Mammary epithelial cell (primary cell): ENCODE measurements at places on chromosomes 7 and 10.

DNA sequence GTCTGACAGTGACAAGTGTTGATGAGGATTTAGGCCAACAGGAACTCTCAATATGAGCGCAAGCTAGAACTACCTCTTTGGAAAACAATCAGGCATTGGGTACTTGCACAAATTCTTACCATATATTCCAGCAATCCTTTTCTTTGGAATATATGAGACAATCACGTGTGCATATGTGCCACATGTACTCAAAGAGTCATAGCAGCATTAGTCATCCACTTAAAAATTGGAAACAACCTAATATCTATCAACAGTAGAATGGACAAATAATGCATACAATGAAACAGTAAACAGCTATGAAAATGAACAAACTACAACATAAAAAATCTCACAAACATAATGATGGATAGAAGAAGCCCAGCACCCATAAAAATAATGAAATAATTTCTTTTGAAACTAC is 179.7 kb downstream of the GLI3 start:
- no peak for DNase-seq

- DNase-seq = peak; percentile 44
Observed at GRCh38 chr10:124090601-124091209, 2.7 kb downstream of the CHST15 start.

GRCh38 chr10:133242611-133243356 is 5.1 kb downstream of the VENTX start:
- DNase-seq = no peak

- DNase-seq = peak; percentile 0
Observed at GRCh38 chr10:129870961-129871621, 93.0 kb downstream of the EBF3 start.

GRCh38 chr10:94315024-94315451 is 47.7 kb downstream of the NOC3L start:
- DNase-seq = no peak

DNA sequence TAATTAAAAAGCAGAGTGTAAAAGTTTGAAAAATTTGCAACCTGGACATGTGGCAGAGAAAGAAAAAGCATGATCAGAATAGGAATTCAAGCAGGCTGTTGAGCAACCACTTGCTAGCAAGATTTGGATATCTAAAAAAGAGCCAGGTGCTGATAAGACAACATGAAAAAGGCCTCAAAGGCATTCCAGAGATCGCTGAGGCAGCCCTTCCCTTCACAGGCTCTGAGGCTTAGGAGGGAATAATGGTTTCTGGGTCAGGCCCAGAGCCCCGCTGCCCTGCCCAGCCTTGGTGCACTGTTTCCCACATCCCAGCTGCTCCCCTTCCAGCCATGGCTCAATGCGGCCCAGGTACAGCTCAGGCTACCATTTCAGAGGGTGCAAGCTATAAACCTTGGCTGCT is 64.1 kb upstream of the EEPD1 start:
- no peak for DNase-seq
